ENCODE measurements at places on chromosomes 1 and 21.

GRCh38 chr1:27760426-27760825 lies 12.6 kb upstream of the STX12 start:
- no peak for DNase-seq

DNA sequence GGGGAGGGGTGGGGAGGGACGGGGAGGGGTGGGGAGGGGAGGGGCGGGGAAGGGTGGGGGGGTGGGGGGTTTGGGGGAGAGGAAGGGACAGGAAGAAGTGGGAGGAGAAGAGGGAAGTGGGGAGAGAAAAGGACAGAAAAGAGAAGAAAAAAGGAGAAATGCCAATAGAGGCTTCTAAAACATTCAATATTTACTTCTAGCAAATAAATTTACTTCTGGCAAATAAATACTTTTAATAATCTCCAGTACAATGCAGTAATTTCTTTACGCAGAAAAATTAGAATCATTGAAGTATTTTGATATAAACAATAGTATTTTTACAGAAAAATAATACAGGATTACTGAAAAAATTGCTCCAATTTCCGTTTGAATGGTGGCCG lies 9.4 kb upstream of the GPR161 start:
- no peak for DNase-seq

GRCh38 chr1:103516693-103517092 lies 8.8 kb upstream of the RNPC3 start:
- no peak for DNase-seq

DNA sequence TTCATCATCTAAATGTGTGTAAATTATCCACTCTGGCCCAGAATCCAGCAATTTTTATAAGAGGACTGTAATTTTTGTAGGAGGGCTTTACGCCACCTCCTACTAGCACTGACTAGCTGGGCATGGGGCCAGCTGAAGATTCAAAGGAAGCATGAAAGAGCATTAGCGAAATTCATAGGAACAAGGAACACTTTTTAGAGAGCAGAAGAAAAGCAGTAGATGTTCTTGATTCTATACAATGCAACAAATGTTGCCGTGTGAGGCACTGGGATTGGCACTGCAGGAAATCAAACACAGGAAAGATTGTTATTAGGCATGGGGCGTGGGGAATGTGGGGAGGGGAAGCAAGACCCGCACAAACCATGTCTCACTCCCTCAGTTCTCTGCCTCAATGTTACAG lies 58.4 kb upstream of the PARP1 start:
- DNase-seq: no peak

DNA sequence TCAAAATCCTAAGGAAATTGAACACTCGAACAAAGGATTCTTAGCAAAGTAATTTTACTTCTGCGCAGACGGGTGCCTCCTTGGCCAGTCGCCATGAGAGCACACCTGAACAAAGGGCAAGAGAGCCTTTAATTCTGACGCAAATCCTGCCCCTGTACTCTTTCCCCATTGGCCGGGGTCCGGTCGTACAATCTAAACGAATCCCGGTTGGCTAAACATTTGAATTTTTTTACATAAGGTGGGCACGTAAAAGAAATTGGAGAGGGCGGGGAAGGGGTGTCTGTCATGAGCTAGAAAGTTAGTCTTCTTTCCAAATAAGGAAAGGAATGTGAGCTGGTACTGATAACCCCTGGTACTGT lies 8.2 kb upstream of the IL22RA1 start:
- no peak for DNase-seq

- no peak for DNase-seq
Measured at GRCh38 chr1:101908980-101909379, 87.7 kb downstream of the OLFM3 start.

DNA sequence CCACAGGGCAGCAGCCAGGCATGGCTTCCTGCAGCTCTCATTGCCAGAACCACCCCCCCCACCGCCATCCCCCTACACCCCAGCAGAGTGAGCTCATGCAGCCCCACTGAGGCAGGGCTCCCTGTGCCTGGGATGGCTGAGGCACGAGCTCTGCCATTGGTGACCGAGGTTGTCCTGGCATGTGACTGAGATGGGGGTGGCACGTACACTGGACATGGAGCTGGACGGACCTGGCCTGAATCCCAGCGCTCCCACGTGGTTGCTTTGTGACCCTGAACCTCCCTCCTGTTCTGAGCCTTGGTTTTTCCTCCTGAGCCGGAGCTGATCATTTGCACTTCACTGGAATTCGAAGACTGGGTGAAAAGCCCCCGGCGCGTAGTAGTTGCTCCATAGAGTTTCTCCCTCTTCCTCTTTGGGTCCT lies 28.3 kb downstream of the ALPL start:
- DNase-seq: no peak

DNA sequence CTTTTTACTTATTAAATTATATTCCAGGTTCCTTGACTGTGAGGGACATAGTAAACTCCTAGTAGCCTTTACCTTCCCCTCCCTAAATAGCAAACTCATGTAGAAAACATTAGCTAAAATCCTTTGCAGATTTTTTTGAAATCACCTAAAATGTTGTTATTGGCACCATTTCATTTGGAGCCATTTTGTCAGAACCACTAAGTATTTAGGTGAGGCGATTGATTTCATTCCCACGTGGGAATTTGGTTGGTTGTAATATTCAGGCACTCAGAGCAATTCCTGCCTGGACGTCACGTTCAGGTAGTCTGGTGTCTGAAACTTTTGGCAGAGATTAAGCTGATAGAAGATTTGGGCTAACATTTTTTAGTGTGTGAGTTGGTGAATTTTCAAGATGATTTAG lies 84.3 kb downstream of the CAMTA1 start:
- no peak for DNase-seq

DNA sequence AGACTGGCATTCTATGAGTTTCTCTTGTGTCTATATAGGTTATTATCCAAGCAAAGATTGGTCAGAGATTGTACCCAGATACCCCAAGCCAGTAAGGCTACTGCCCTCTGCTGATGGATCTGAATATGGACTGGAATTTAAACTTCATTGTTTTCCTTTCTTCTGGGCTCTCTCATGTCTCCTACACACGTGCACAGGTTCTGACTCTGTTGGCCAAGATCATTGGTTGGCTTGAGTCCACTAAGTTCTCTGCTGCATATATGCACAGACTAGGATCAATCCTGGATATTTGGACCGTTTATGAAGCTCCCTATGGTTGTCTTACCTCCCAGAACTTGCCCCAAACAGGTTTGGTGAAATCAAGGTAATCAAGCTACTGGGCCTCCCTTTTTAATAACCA lies 69.7 kb downstream of the CC2D1B start:
- DNase-seq: no peak

DNA sequence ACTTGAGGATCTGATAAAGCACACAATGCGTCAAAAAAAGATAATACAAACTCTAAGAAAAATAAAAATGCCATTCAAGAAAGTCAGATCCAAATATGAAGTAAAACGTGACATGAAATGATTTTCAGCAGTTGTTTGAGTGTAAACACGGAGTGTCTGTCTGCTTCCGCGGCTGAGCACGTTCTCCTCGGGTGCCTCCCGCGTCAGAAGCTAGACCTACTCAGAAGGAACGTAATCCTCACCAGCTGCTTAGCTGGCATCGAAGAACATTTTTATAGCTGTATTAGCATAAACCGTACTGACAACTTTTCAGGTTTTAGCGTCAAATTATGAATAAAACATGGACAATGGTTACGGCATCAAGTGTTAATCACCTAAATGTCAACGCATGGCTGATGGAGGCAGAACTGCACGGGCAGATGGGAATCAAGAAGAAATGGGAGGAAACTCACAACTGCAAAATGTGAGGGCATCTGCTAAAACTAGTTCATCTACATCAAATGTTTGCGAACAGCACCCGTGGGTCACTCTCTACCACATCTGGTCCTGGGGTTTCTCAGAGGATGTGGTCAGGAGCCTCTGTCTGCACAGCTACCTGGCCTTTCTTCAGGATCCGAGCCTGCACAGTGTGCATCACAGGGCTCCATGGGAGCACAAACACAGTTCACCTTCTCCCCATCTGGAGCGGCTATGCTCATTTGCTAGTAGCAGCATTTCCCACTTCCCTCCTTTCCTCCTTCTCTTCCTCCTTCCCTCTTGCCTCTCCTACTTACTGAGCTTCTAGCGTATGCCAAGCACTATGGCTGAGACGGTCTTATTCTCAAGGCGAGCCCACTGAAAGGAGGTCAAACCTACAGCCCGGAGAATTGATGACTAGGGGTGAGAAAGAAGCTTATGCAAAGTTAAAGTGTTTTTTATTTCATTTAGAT lies 40.0 kb downstream of the RCAN1 start:
- no peak for DNase-seq

DNA sequence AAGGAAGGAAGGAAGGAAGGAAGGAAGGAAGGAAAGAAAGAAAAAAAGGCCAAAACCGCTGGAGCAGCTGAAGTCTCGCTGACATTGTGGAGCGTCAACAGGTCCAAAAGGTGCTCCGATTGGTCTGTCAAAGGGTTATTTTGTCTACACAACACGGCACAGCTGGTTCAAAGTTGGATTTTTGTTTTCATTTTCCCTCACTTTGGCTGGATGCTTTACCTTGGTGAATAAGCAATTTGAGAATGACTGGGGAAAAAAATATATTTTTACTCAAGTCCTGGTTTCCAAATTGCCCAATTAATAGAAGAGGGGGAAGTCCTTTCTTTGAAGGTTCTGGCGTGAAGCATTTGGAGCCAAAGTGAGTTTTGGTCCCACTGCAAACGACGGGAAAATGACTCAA lies 19.3 kb upstream of the PAX7 start:
- no peak for DNase-seq

DNA sequence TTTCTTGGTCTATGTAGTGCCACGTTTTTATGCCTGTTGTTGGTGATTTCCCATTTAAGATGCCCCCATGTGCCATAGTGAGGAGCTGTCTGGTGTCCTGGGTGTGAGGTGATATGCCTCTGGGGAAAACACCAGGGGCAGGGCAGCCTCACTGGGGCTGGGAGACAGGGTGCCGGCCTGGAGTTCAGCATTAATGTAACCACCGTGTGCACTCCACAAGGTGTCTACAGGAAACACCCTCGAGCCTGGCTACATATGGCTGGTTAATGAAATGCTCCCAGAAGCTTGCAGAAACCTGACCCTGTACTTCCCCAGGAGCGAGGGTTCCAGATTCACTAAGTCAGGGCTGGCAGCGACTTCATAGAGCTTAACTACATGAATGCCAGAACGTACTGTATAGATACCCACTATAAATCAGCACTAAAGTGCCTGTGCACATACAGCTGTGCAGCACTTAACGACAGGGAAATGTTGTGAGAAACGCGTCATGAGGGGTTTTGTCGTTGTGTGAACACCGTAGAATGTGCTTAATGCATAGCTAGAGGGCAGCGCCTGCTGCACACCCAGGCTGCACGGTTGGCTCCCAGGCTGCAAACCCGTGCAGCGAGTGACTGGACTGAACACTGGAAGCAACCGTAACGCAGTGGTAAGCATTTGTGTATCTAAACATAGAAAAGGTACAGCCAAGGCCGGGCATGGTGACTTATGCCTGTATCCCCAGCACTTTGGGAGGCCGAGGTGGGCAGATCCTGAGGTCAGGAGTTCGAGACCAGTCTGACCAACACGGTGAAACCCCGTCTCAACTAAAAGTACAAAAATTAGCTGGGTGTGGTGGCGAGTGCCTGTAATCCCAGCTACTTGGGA lies 10.4 kb downstream of the TFF2 start:
- no peak for DNase-seq

GRCh38 chr1:48469616-48470480 lies 2.2 kb downstream of the SPATA6 start:
- no peak for DNase-seq

- DNase-seq: no peak
Measured at GRCh38 chr21:34715985-34716596, 47.3 kb downstream of the CLIC6 start.

DNA sequence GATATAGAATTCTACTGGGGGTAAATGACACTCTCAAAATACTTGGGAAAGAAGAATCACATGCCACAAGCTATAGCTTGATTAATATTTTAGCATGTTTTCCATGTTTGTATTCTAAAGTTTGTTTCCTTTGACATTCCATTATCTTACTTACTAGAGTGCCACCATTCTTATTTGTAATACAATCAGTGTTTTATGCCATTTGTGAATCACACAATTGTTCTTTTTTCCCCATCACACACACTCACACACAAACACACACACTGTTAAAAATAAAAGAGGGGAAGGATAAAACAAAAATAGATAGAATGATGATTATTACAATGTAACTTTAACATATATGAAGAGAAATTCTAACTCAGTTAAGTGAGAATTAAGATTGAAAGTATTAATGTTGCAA lies 16.0 kb upstream of the TEKT2 start:
- no peak for DNase-seq

DNA sequence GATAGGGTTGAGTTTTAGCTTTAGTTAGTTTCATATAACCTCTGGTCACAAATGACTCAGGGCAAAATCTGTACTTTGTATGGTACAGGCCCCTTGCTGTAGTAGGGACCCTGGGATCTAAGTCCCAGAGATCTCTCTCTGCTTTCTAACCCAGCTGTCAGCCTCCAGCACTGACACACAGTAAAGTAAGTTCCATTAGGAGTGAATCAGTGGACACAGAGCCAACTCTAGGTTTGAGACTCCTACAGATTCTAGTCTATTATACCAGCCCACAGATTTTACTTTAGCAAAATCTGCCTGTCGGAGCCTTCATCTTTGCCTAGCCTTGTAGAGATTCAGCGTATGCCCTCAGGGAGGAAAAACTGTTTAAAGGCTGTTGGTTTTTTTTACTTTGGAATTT lies 52.5 kb downstream of the ANGPTL1 start:
- DNase-seq: no peak

GRCh38 chr21:43926196-43926595 lies 61.2 kb downstream of the AGPAT3 start:
- DNase-seq: no peak

DNA sequence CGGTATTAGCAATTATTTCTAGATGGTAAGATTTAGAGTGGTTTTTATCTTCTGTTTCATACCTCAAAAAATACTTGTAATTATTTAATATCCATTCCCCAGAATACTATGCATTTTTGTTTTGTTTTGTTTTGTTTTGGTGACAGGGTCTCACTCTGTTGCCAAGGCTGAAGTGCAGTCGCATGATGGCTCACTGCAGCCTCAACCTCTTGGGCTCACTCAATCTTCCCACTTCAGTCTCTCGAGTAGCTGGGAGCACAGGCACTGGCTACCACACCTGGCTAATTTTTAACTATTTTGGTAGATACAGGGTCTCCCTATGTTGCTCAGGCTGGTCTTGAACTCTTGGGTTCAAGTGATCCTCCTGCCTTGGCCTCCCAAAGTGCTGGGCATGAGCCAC lies 252.7 kb downstream of the AKT3 start:
- DNase-seq: no peak
